ENCODE measurements at places on chromosomes 11 and 22.

DNA sequence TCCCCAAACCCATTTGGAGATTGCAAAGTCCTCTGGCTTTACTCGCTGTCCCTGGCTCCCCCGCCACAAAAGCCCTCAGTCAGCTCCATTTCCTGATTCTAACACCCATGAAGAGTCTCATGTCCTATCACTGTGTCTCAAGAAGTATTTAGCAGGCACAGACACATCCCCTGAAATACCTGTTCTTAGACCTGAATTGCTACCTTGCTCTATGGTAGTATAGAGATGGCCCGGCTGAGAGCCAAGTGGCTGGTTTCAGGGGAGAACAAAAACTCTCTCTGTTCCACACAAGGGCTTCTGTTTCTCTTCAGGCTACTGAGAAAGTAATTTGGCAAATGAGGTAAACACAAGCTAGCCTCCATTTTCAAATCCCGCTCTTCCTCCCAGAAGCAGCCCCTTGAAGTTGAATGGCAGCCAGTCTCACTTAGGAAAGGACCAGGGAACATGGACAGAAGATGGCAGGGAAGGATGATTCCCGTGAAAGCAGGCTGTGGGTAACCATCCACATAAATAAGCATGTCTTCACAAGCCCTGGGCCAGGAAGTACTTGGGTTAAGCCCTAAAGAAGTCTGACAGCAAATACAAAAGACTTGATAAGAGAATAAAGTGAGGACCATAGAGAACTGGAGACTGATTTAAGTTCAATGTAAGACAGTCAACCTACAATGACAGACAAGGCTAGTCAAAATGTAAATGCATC, 137.8 kb downstream of the C11orf58 start:
- DNase-seq, result no peak

- no peak for DNase-seq
Measured at GRCh38 chr11:123674297-123674696, 19.9 kb upstream of the SCN3B start.

GRCh38 chr11:34415538-34415937, 23.2 kb upstream of the CAT start:
- no peak for DNase-seq

- no peak for DNase-seq
Measured at GRCh38 chr11:101442936-101443521, 140.8 kb downstream of the TRPC6 start.

- no peak for DNase-seq
Measured at GRCh38 chr11:36408498-36409136, 101.5 kb downstream of the TRAF6 start.

DNA sequence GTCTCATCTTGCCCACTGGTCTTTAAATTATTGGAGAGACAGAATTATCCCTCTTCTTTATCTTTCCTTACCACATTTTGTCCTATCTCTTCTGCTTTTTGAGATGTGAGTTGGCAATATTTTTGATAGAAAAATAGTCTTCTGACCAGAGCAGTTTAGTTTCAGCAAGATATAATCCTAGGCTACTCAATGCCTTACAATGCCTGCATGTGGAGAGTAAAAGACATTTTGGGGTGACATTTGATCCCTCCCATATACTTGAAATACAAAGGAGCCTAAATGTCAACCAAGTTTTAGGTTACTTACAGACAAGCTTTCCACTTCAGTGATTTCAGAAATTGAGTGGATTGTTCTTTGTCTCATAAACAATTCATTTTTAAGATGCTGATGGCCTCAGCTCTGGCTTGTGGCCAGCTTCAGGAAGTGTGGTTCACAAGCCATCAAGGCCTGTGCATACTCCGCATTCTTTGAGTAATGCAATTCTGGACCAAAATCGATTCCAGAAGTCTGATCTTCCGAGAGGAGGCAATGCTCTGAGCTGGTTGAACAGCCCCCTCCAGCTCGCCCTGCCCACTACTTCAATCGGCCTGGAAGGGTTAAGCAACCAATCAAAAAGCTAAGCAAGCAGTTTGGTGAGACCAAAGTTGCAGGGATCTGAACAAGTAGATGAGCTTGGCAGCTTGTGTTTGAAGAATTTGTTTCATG, 274.4 kb downstream of the BLID start:
- DNase-seq, result peak; percentile 47

GRCh38 chr11:108241330-108242037, 18.6 kb downstream of the ATM start:
- no peak for DNase-seq

DNA sequence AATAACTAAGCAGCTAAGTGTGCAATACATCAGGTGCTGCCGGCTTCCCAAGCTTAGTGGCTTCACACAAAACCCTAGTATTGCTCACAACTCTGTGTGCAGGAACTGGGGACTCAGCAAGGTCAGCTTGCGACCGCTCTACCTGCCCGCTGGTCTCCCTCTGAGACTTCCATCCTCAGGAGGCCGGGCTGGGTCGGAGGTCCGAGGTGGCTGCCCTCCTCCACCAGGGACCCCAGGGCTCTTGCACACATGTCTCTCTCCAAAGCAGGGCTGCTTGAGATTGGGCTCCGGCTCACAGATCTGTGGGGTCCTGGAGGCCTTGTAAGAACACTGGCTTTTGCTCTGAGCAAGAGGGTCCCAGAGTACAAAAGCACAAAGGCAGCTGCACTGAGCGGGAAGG, 25.4 kb upstream of the FGF19 start:
- DNase-seq, result no peak

DNA sequence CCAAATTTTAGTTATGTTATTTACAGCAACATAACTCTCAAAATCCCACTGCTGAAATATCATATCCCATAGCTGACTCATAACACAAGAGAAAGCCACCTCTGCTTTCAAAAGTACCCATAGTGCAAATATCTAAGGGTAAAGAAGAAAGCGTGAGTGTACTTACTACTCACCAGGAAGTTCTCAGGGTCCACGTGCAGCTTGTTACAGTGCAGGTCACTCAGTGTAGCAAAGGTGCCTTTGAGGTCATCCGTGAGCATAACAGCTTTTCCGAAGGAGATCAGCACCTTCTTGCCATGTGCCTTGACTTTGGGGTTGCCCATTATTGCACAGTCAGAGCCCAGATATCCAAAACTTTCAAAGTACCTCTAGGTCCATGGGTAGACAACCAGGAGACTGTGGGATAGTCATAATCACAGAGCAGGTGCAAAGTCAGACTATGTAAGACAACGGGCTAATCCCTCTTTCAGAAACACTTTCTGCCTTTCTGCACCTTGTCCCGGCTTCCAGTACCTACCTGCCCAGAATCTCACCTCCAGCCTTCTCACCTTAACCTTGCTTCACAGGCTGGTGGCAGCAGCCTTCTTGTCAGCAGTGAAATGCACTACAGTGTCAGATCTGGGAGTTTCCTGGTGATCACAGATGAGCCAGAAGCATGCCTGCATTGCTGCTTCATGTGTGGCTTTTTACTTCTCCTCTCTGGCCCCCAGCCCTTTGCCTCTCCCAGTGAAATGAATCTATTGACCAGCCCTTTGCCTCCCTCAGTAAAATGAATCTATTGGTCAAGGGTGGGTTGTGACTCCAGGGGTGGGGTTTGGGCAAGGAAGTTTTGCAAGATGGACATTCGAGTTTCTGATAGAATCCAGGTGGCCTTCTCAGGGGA, 6.5 kb downstream of the HBG1 start:
- DNase-seq, result no peak

DNA sequence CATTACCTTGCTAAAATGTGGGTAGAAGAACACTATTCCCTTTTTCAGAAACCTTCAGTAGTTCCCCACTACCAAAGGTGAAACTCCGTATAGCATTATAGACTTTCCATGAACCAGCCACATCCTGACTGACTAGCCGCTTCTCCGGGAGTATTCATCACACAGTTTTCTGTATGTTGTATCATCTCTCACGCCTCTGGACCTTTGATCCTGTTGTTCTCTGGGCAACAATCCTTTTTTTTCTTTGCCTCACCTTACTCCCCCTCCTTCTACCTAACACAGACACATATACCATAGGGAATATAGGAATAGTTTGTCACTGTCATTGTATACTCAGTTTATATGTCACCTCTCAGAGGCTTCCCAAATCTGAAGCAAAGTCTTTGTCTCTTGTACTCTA, 20.8 kb downstream of the ZC3H12C start:
- no peak for DNase-seq

DNA sequence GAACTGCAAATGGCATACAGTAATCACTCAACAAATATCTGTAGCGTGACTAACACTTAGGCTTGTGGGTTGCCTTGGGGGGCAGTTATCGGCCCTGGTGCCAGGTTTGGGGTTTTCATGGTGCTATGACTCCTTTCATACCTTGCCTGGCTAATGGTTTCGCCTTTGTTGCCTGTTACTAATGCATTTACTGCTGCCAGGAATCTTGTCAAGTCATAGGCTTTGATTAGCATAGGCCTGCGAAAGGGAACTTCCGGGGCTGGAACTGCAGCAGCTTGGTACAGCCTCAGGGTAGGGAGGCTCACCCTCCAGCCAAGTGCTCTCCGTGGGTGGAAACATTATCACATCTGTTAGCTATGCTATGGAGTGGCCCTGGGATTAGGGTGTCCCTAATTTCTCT, 13.2 kb downstream of the SLC25A18 start:
- no peak for DNase-seq

DNA sequence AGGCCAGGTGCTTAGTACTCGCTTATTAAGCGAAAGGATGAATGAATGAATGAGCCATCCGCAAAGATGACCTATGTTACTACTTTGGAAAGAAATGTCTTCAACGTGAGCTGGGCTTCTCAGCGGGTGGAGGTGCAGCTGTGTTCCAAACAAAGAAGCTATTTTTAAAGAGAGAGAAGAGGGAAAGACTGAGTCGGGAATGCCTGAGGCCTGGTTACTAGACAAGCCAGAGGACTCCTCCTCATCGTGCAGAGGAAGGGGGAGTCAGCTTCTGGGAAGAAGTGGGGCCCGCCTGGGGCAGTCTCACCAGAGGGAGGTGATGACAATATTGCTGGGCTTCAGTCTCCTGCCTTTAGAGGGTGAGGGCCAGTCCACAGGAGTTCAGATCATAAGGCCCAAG, 30.4 kb upstream of the CD5 start:
- DNase-seq, result no peak

GRCh38 chr11:114166897-114167323, 107.4 kb downstream of the ZBTB16 start:
- peak; percentile 60 for DNase-seq

- no peak for DNase-seq
Measured at GRCh38 chr11:129611661-129612446, 203.8 kb upstream of the TMEM45B start.

GRCh38 chr11:113090716-113091480, 129.7 kb downstream of the NCAM1 start:
- DNase-seq, result no peak

DNA sequence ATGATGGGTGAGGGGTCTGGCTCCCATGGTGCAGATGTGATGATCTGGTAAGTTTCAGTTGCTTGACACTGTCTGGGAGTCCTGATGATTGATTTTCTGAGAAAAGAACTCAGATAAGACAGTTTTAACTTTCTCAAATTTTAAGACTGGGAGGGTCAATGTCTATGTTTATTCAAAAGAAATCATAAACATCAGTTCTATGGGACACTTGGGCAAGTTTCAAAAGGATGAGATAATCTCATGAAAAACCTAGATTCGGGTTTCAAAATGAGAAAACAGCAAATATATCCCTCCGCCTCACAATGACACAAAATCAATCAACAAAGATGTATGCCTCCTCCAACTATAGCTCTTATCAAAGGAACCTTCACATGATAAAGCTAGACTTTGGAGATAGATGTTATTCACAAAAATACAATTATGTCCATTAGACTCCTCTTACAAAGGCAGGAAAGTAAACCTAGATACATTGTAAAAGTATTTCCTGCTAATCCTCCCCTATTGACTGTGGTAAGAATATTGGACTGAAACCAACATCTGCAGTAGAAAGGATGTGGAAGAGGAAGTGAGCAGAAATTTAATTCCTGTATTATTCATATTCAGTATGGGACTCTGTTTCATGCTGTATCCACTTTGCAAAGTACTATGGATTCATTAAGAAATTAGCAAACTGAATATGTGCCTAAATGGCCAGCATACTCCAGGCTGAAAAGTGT, 21.6 kb downstream of the SVIP start:
- no peak for DNase-seq

- no peak for DNase-seq
Measured at GRCh38 chr22:26616650-26617049, 1.2 kb downstream of the CRYBB1 start.

- no peak for DNase-seq
Measured at GRCh38 chr11:73270855-73271477, 1.2 kb upstream of the P2RY6 start.

DNA sequence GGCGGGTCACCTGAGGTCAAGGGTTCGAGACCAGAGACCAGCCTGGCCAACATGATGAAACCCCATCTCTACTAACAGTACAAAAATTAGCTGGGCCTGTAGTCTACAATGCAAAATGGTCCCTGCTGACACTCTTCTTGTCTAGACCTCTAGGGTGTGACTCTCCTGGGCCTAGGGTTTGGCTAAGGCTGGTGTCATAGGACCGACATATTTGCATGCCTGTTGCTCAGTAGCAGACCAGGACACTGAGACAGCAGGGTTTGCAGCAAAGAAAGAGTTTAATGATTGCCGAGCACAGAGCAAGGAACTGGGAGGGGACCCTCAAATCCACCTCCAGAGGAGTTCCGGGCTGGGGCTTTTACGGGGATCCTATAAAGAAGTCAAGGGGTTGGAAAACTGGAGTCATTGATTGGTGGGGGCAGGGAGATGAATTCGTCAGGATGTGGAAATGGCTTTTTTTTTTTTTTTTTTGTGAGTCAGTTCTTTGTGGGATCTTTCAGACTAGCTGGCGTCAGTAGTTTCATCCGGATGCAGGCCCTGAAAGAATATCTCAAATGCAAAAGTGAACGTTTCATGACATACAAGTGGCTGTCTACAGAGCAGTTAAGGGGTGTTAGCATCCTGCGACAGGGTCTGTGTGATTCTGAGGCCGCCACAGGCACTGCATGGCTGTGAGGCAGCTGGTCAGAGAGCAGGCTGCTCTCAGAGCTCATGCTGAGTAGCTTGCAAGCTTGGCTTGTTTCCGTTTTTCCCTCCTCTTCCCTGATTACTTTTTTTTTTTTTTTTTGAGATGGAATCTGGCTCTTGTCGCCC, 27.2 kb upstream of the A4GALT start:
- no peak for DNase-seq

- DNase-seq, result no peak
Measured at GRCh38 chr11:122742301-122743018, 86.9 kb downstream of the UBASH3B start.

- DNase-seq, result no peak
Measured at GRCh38 chr22:49499433-49500075, 328.1 kb downstream of the BRD1 start.

DNA sequence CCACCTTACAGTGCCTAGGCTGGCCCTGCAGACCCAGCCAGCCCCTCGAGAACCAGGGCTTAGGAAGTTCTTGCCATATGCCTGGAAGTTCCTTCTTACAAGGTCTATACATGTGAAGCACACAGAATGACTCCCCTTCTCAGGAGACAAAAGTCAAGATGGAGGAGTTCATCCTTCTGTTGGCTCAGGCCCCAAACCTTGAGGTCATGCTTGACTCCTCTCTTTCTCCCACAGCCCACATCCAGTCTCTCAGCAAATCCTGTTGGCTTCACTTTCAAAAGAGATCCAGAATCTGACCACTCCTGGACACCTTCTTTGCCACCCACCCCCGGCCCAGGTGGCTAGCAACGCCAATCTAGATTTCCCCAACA, 1.7 kb upstream of the CD248 start:
- DNase-seq, result no peak

All from HAP-1 (cell line).